ENCODE measurements at places on chromosomes 2 and 18.

- no peak for DNase-seq
These were observed 184.2 kb downstream of the TMEM247 start for GRCh38 chr2:46663614-46664013.

GRCh38 chr18:3451989-3452749, 2.2 kb downstream of the TGIF1 start:
- peak; percentile 49 for DNase-seq

- DNase-seq = no peak
These were observed 115.2 kb upstream of the FOSL2 start for GRCh38 chr2:28277466-28277865.

GRCh38 chr2:200393191-200393590, 86.7 kb downstream of the SPATS2L start:
- DNase-seq = no peak

DNA sequence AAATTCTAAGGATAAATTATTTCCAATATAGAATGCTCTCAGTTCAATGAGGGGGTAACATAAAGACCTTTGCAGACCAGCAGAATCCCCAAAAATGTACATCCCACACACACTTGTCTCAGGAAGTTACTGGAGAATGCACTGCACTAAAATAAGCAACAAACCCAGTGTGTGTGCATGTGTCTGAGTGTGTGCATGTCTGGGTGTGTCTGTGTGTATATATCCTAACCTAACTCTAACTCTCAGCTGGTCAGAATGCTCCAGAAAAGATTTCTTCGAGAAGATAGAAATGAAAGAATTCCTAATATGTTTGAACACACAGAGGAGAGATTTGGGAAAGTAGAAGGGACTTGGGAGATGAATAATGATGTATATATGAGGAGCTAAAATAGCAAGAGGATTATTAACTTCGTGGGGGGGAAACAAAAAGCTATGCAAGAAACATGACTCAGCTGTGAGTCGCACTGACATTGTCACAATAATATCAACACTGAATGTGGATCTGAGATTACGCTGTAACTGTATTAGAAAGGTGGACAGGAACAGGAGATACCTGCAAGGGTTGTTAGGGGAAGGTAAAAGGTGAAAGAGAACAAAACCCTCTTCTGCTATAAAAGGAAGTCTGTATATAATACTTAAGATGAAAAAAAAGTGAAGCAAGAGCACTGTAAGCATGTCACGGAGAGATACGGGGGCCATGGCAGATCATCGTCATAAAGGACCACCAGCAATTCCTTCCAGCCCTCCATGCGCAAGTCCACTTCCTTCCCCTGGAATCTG, 11.1 kb downstream of the COLEC12 start:
- DNase-seq = no peak

DNA sequence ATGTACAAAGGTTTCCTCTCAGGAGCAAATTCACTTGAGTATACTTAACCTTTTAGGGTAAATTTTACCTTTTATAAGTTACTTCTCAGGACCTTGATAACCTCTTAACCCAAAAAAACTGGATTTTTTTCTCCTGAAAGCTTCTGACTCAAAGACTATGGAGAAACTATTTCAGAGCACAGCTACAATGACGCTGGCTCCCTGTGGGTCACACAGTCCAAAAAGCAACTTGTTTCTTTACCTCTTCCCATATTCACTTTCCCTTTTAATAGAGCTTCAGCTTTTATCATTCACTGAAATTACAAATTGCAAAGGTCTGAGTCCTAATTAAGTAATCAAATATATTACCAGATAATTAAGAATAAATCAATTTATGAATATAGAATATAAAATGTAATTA, 32.4 kb downstream of the GTF3C3 start:
- no peak for DNase-seq

DNA sequence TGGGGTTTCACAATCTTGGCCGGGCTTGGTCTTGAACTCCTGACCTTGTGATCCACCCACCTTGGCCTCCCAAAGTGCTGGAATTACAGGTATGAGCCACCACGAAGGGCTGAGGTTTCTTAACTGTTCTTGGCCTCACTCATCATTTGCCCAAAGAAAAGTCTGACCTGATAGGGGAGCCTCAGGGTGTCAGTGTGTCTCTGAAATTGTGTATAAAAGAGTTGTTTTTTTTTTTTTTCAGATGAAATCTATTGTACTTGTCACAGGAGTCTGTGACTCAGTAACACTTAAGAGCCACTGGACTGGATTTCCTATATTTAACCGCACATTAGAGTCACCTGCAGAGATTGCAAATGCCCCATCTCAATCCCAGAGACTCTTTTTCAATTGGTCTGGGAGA, 16.9 kb downstream of the PMAIP1 start:
- DNase-seq = no peak

- DNase-seq = no peak
These were observed 27.9 kb upstream of the POU3F3 start for GRCh38 chr2:104826016-104826415.

DNA sequence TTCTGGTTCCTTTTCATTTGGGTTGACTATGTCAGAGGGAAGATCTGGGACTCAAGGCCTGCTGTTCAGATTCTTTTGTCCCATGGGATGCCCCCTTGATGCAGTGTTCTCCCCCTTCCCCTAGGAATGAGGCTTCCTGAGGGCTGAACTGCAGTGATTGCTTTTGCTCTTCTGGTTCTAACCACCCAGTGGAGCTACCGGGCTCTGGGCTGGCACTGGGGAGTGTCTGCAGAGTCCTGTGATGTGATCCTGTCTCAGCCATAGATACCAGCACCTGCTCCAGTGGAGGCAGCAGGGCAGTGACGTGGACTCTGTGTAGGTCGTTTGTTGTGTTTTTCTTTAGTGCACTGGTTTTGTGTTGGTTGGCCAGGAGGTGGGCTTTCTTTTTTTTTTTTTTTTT, 32.1 kb upstream of the RHOB start:
- no peak for DNase-seq

GRCh38 chr18:5058768-5059695, 138.0 kb downstream of the AKAIN1 start:
- peak; percentile 35 for DNase-seq

DNA sequence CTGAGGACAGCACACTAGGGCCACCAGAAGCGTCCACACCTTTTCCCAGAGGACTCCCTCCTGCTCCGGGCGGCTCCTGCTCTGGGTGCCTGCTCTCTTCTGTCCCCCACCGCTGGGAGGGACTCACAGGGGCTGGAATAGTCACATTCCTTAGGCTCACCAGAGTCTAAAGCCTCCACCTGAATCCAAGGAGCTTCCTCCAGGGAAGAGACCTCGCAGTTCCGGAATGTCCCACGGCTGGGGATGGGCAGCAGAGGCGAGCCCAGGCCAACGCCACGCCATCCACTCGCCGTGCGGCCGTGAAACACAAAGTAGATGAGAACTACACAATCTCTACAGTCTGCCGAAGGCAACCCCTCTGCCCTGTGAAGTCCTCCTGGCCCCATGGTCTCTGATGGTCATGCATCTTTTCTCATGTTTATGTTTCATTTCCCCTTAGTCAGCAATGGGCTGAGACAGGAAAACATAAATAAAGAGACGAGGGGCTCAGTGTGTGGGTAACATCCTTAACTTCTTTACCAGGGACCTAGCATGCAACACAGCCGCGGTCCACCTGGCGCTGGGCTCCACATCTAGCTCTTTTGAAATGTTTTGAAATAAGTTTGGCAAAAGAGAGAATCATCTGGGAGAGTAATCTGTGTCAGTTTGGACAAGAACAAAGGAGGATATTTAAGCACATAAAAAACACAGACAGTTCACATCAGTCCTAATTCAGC, 98.4 kb downstream of the PXDN start:
- DNase-seq = no peak

GRCh38 chr2:38720613-38721241, 30.4 kb downstream of the SRSF7 start:
- no peak for DNase-seq

GRCh38 chr2:50856016-50856541, 175.9 kb downstream of the NRXN1 start:
- no peak for DNase-seq

- no peak for DNase-seq
These were observed 56.8 kb downstream of the FN1 start for GRCh38 chr2:215379039-215379438.

DNA sequence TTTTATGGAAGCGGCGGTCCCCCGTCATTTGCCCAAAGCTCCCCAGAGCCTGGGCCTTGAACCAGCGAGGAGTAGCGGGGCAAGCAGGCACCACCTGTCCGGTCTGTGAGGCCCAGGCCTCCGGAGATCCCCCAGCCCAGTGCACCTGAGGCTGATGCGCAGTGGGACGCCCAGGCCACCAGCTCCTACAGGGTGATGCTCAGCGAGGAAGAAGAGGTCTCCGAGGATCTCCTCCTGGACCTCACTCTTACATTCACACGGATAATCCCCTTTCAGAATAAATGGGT, 220.2 kb downstream of the NDUFA10 start:
- DNase-seq = no peak

DNA sequence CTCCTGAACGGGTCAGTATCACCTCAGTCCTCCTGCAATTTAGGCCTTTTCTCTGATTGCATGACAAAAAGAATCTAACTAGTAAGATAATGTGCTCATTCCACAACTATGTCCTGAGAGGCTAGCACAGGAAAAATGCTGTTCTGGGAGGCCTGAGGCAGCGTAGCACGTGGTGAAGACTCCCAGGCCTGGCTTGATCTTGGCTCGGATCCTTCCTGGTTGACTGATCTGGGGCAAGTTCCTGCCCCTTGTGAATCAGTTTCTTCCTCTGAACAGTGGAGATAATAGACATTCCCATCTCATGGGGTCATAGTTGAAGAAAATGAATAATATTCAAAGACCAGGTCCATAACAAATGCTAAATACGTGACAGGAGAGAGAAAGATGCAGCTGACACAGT, 12.3 kb downstream of the FBLN7 start:
- DNase-seq = no peak
